Stimulated activated CD8-positive, alpha-beta memory T cell treated with anti-CD3 and anti-CD28 coated beads, Interleukin-4, amount 100 ng/mL, for 1 hour (primary cell): ENCODE measurements at places on chromosomes 2 and 18.

DNA sequence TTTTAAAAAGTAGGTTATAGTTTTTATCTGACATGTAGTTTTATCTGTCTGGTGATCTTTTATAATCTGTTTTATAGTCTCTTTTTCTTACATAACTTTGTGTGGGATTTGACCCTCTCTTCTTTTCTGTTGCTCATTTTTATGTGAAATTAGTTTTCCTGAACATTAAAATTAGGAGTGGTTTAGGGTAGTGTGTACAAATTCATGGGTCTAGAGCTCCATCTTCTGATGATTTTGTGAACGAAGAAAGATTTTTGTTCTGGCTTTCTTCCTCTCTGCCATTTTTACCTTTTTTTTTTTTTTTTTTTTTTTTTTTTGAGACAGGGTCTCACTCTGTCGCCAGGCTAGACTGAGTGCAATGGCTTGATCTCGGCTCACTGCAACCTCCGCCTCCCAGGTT lies 46.6 kb downstream of the SLC30A6 start:
- no peak for DNase-seq

GRCh38 chr2:127106457-127106990 lies 430 bp downstream of the BIN1 start:
- DNase-seq, result no peak

GRCh38 chr2:120857422-120857821 lies 121.8 kb downstream of the GLI2 start:
- DNase-seq, result no peak

GRCh38 chr2:164061129-164061746 lies 325.4 kb upstream of the FIGN start:
- DNase-seq, result no peak

DNA sequence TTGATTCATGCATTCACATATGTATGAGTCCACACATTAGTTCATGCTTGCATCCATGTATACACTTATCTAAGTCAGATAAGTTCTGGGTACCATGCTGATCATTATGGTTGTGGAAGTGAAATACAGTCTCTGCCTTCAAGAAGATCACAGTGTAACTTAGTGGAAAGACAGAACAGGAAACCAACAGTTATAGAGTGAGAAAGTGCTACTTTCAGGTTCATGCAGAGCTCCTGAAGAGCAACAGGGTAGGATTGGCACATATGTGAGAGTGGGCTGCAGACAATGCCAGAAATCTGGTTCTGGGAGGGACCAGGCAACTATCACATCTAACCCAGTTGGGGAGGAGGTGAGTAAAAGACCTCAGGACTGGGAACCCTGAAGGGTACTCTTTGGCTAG lies 35.4 kb upstream of the PGAP1 start:
- DNase-seq, result no peak

DNA sequence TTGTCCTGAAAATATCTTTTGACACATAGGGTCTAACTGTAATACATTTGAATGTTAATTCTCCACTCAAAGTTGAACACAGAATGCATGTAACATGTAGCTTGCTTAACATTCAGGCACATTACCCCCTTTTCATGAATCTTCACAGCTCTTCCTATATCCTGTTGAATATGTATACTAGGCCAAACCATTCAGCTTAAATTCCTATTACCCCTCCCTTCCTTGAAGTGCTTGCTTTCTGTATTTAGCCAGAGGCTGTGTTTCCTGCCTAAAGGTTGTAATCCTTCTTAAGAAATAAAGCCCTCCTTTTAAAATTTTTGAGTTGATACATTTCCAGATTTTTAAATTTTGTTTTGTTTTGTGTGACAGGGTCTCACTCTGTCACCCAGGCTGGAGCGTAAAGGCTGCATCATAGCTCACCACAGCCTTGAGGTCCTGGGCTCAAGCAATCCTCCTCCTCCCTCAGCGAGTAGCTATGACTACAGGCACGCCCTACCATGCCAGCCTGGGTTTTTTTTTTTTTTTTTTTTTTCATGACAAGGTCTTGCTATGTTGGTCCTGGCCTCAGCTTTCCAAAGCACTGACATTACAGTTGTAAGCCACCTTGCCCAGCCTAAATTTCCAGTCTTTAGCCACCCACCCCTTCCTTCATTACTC lies 357.6 kb downstream of the DSC3 start:
- no peak for DNase-seq

DNA sequence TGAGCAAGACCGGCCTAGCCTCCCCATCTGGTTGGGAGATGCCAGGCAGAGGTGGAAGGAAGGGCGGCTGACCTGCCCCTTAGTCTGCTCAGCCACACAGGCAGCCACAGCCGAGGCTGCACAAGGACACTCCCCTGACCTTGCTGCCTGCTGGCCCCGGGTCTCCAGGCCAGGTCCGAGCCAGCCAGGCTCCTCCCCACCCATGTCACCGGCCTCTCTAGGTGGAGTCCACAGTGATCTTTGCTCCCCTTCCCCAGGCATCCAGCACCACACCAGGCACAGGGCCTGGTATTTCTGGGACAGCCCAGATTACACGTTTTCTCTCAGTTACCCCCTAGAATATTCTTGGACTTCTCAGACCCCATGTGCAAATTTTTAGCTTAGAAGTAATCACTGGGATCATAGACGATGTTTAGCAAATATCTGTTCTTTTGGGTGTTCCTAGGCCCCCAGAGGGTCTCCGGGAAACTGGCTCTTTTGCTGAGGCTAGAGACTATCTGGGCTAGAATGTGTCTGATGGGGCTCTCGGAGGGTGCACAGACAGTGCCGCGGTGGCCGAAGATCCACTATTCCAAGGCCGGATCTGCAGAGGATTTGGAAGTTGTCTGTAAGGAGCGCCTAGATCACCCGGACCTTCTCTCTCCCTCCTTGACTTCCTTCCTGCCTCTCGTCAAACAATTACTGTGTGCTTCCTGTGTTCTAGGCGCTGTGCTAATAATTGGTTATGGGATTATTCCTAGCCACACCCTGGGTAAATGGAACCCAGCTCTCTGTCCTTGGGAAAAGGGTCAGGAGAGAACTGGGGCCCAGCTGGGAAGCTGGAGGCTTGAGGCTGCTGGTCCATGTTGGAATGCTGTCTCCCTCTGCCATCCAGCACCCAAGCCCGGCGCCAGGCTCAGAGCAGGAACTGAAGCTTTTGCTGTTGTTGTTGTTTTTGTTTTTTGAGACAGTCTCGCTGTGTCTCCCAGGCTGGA lies 46.9 kb downstream of the ODC1 start:
- DNase-seq, result no peak

DNA sequence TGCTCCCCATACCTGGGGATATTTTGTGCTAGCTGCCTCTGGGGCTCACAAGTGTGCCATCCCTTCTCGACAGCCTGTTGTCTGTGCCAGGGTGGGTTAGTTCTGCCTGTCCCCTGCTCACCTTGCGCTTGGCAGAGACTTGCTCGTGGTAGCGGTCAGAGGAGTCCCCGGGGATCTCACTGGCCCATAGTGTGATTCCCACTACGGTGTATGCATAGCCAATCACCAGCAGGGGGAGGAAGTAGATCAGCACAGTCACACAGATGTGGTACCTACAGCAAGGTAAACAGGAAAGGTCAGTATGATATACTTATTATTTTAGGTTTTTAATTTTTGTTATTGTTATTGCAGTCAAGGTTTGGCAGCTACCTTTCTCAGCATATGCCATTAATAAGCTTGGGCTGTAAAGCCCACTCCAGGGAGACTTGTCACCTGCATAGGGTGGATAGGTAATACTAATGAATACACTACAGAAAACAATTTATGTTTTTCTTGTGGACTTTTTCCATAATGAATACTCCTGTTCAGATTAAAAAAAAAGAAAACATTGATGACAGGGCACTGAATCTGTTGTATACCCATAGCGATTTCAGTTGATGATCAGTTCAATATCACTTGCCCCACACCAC lies 95.2 kb downstream of the POLE4 start:
- no peak for DNase-seq

DNA sequence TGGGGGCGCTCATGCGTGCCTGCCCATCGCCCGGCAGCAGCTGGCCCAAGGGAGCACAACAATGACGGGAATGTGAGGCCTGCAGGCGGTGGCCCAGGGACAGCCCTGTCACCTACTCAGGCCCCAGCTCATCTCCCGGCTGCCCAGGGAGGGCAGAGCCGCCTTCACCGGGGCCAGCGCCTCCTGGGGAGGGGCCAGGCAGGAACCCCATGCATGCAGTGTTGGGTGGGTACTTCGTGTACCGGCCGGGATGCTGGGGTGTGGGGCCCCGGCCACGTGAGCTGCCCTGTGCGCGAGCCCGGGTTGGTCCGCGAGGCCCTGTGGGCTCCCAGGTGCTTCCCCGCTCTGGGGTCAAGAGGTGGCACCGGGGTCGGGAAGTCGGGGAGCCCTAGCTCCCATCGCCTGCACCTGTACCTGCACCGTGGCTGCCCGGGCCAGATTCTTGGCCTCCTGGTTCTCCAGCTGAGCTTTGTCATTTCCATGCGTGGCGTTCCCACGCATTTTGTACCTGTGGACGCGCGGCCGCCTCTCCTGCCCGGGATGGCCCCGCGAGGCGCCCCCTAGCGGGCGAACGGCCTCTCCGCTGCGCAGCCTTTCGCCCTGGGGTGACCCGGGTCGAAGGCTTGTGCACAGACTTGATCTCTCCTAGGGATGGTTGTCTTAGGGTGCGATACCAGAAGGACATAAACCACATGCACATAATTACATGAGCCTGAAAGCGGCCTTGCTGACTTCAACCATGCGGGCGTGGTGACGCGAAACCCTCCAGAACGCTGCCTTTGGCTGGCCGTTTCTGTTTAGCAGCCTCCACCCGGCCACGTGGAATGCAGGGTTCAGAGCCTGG lies 950 bp downstream of the KLHL30 start:
- DNase-seq, result no peak

GRCh38 chr2:109028277-109028676 lies 39.3 kb upstream of the EDAR start:
- DNase-seq, result no peak

- no peak for DNase-seq
Measured at GRCh38 chr2:8491296-8492027, 190.4 kb upstream of the ID2 start.

GRCh38 chr2:67839242-67839641 lies 223.6 kb downstream of the C1D start:
- no peak for DNase-seq
